ENCODE measurements at places on chromosomes 12 and 14. TPM values are rescaled to one million over a fixed set of nuclear protein-coding genes. Genes with fewer than 3 reads are reported as not detected.

- no peak overlapping the region for H3K4me3 ChIP-seq
- DNase-seq, result no peak
- H3K36me3 ChIP-seq, result no peaks in the 10 kb centered on the region
- H3K27ac ChIP-seq, result no peak overlapping the region
- H3K4me1 ChIP-seq, result no peaks in the 10 kb centered on the region
These were observed 614.8 kb downstream of the DIO2 start for GRCh38 chr14:79596551-79596950.

The NTF3 gene
- total RNA-seq, result not detected

GRCh38 chr12:22173177-22173576, 127.2 kb downstream of the CMAS start:
- H3K4me1 ChIP-seq, result no peaks in the 10 kb centered on the region
- no peaks in the 10 kb centered on the region for H3K36me3 ChIP-seq
- no peak overlapping the region for H3K4me3 ChIP-seq
- H3K27ac ChIP-seq, result no peak overlapping the region

DNA sequence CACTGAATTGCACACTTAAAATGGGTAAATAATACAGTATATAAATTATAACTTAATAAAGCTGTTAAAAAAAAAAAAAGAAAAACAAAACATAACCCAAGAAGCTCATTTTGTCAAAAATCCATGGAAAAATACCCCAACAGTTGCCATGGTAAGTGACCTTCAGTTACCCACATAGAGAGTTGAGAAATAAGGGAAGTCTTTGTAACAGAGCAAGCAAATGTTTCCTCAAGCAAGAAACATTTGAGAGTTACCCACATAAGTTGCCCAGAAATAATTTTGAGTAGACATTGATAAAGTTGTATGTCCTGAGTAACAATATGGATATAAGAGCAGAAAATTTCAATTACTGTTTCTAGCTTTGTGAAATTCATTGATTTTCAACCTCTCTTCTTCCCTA, 227.4 kb downstream of the CCDC59 start:
- H3K27me3 ChIP-seq, result no peaks in the 10 kb centered on the region
- no peak overlapping the region for H3K27ac ChIP-seq
- no peak for DNase-seq
- no peaks in the 10 kb centered on the region for H3K36me3 ChIP-seq

DNA sequence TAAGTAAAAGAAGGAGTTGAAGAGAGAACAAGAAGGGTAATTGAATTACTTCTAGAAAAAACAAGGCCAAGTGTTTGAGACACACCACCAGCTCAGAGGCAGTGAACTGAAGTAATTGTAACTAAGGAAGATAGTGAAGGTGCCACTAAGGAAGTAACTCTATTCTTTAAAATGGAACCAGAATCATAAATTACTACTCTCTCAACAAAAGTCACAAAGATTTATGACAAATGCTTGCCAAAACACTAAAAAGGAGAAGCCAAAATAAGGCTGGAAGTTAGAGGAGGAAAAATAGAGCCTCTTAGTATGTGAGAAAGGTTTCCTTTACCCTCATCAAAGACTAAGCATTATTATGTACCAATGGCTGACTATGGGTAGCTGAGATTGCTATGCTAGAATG, 208.5 kb downstream of the MDGA2 start:
- no peak overlapping the region for H3K27ac ChIP-seq
- H3K36me3 ChIP-seq, result no peaks in the 10 kb centered on the region
- no peak for DNase-seq
- H3K4me1 ChIP-seq, result no peaks in the 10 kb centered on the region
- no peak overlapping the region for H3K4me3 ChIP-seq

The TXNDC16 gene
- total RNA-seq, result 9.4 TPM

GRCh38 chr12:109273354-109273753, 35.7 kb downstream of the FOXN4 start:
- H3K4me1 ChIP-seq, result peaks cover 2% of the 10 kb centered on the region
- H3K27me3 ChIP-seq, result peaks cover 11% of the 10 kb centered on the region
- H3K4me3 ChIP-seq, result no peak overlapping the region
- DNase-seq, result no peak
- no peaks in the 10 kb centered on the region for H3K36me3 ChIP-seq

The CLEC6A gene
- total RNA-seq, result not detected

The PZP gene
- total RNA-seq, result not detected

GRCh38 chr14:37587131-37587803, 7.8 kb downstream of the FOXA1 start:
- H3K27ac ChIP-seq, result no peak overlapping the region
- no peak for DNase-seq
- no peak overlapping the region for H3K4me3 ChIP-seq
- H3K27me3 ChIP-seq, result peaks cover 63% of the 10 kb centered on the region

- DNase-seq, result no peak
- no peaks in the 10 kb centered on the region for H3K4me1 ChIP-seq
- H3K27me3 ChIP-seq, result no peaks in the 10 kb centered on the region
- H3K4me3 ChIP-seq, result no peak overlapping the region
- H3K36me3 ChIP-seq, result no peaks in the 10 kb centered on the region
These were observed 46.4 kb upstream of the BMP4 start for GRCh38 chr14:54003064-54003463.

The GPHN gene
- 15.8 TPM for total RNA-seq

GRCh38 chr14:38309522-38310277, 53.8 kb upstream of the CLEC14A start:
- H3K36me3 ChIP-seq, result no peaks in the 10 kb centered on the region
- no peaks in the 10 kb centered on the region for H3K27me3 ChIP-seq
- H3K4me1 ChIP-seq, result no peaks in the 10 kb centered on the region
- H3K27ac ChIP-seq, result no peak overlapping the region

GRCh38 chr12:47014474-47014873, 64.9 kb upstream of the PCED1B start:
- peaks cover 32% of the 10 kb centered on the region for H3K27me3 ChIP-seq
- H3K36me3 ChIP-seq, result no peaks in the 10 kb centered on the region
- no peaks in the 10 kb centered on the region for H3K4me1 ChIP-seq

The DPPA3 gene
- not detected for total RNA-seq

The MRPS35 gene
- total RNA-seq, result 31.8 TPM

GRCh38 chr12:51924551-51925319, 17.4 kb downstream of the ACVRL1 start:
- H3K27me3 ChIP-seq, result peaks cover 8% of the 10 kb centered on the region

All from activated CD4-positive, alpha-beta memory T cell treated with anti-CD3 and anti-CD28 coated beads, Interleukin-2, amount 10 ng/mL, durations not matched to agents 7 days and 5 days (primary cell).